ENCODE measurements at places on chromosomes 11 and 22. TPM values are rescaled to one million over a fixed set of nuclear protein-coding genes. Genes with fewer than 3 reads are reported as not detected.

Gene RIMBP3B
- total RNA-seq: 0.25 TPM

Gene PICALM
- 90.6 TPM for total RNA-seq

Gene PHOX2A
- not detected for total RNA-seq

Gene OTUB1
- 87.0 TPM for total RNA-seq

Gene GRK2
- total RNA-seq: 83.0 TPM

GRCh38 chr11:110982214-110982613, 263.3 kb upstream of the POU2AF2 start:
- DNase-seq: no peak

- DNase-seq: no peak
These were observed 50.9 kb downstream of the AP2A2 start for GRCh38 chr11:976431-977160.

GRCh38 chr11:45590743-45591142, 74.7 kb downstream of the CHST1 start:
- no peak for DNase-seq

DNA sequence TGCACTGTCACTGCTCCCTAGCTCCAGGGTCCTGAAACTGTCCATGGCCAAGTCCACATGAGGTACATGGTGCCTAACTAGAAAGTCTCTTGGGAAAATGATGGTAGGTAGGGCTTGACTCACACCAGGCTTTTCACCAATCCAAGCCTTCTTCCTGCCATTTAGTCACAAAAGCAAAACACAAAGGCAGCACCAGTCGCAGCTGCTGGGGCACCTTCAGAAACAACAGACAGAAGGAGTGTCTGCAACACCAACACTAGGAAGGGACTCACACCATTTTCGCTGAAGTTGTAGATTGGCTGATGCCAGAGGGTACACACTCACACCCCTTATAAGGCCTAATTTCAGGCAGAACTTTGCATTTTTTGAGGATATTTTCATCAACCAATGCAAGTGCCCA, 55.7 kb downstream of the SYTL2 start:
- DNase-seq: no peak

- DNase-seq: no peak
These were observed 77.3 kb upstream of the ATXN10 start for GRCh38 chr22:45594123-45594941.

DNA sequence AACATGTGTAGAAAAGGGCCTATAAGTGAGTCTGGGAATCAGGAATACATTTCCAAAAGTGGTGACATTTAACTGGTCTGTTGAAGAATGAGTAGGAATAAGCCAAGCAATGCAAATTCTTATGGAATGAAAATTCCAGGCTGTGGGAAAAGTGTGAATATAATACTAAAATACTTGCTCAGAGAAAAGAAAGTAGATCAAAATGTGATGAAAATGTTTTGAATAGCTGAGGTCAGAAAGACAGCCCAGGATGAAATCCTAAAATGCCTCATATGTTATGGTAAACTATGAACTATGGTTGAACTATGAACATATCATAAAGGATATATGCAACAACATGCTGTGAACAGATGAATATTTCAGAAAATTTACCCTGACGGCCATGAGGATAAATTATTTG, 688.3 kb upstream of the FAT3 start:
- no peak for DNase-seq

DNA sequence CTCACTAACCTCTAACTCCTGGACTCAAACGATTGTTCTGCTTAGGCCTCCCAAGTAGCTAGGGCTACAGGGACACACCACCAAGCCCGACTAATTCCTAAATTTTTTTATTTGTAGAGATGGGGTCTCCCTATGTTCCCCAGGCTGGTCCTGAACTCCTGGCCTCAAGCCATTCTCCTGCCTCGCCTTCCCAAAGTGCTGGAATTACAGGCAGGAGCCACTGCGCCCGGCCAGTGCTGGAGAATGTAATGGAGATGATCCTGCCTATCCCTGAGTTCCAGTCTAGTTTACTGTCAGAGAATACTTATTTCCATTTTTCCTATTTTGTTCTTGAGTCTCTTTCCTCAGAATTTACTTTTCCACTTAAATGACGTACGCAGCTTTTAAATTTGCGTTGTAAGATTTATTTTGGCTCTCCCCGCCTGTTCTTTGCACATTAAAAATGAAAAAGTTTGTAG, at the start of gene CHEK1:
TSS of gene CHEK1 (plus strand) at position 408 of the 458 bp plus-strand sequence. CDS start 1,606 bp downstream, outside the sequence.
- no peak for DNase-seq

DNA sequence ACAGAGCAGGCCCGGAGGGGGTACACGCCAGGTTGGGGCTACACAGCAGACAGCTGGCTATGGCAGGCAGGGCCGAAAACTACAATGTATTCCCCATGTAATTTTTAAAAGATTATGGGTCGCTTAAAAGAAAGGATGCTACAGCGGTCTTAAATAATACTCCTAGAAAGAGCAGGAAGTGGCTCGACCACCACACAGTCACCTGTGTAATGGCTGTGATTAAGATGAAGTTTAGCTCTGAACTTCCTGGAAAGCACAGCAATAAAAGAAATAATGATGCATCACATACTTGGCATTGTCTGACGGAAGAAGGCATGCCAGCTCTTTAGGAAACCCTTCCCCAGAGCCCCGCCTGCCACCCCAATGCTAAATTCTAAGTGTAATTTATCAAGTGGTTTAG, 32.6 kb downstream of the WNT11 start:
- DNase-seq: no peak

DNA sequence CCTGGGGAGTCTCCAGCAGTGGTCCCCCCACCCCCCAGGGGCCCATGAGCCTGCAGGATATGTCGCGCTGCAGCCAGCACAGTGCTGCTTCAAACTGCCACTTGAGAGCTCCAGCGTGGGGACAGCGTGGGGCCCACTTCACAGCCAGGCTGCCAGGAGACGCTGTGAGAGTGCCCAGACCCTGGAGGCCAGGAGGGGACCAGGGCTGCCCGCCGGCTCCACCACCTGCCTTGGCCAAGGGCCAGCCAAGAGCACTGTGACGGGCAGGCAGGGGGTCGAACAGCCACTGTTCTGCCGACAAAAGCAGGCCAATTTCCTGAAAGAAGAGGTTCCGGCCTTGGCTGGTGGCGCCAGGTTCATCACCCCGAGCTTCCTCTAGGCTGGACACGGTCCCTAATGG, 60.2 kb downstream of the FLRT1 start:
- DNase-seq: no peak

- DNase-seq: no peak
These were observed 63.6 kb downstream of the PAK1 start for GRCh38 chr11:77410076-77410827.

- DNase-seq: no peak
These were observed 72.1 kb upstream of the YWHAH start for GRCh38 chr22:31872209-31872608.

Measured in HCT116 (cell line).